ENCODE measurements at places on chromosomes 12 and 14. TPM values are rescaled to one million over a fixed set of nuclear protein-coding genes. Genes with fewer than 3 reads are reported as not detected.

DNA sequence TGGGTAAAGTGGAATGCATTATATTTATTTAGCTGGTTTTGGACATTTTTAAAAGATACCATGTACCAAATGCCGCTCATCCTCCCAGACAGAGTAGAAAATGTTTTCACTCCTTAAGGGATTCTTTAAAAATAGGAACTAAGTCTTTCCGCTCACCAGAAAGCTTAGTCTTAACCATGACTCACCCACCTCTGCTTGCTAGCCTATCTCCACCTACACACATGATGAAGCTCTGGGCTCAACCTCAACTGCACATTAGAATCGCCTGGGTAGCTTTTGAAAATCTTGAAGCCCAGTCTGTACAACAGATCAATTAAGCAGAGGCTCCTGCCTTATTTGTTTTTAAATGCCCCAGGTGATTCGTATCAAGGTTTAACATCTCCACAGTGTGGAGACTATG lies 260.5 kb downstream of the NEDD1 start:
- DNase-seq: no peak

Gene GYS2
- total RNA-seq: 0.16 TPM

Gene RFX4
- total RNA-seq: not detected

DNA sequence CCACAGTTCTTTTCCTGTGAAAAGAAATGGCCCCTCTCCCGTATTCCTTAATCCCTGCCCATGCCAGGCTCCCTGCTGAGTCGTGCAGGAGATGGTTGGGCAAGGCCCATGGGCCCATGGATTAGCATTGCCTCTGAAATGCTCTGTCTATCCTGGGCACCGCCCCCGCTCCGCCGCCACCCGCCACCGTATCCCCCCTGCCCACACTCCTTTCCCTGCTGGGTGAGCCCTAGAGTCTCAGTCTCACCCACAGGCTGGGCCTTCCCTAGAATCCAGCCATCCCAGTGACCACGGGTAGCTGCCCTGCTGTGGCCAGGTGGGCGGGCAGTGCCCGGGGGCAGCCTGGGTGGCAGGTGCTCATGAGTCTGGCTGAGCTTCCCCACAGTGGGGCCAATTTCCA lies 50.6 kb downstream of the TSPAN11 start:
- DNase-seq: no peak

GRCh38 chr12:53725824-53726223 lies 1.4 kb downstream of the CALCOCO1 start:
- DNase-seq: no peak

Gene OR6C74
- not detected for total RNA-seq

DNA sequence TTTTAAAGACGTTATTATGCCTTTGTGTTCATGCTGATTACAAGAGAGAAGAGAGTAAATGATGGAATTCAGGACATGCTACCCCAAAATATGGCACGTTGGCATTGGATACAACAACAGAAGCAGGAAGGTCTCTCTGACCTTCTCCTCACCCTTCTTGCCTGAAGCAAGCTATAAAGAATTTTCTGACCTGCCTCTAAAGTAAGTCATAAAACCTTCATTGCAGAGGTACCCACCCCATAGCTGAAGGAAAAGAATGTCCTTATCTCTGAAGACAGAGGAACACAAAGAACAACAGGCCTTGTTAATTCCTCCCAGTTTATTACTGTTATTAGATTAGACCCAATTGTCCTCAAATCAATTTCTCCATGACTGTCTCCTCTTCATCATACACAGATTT lies 176.2 kb downstream of the FBXL14 start:
- no peak for DNase-seq

DNA sequence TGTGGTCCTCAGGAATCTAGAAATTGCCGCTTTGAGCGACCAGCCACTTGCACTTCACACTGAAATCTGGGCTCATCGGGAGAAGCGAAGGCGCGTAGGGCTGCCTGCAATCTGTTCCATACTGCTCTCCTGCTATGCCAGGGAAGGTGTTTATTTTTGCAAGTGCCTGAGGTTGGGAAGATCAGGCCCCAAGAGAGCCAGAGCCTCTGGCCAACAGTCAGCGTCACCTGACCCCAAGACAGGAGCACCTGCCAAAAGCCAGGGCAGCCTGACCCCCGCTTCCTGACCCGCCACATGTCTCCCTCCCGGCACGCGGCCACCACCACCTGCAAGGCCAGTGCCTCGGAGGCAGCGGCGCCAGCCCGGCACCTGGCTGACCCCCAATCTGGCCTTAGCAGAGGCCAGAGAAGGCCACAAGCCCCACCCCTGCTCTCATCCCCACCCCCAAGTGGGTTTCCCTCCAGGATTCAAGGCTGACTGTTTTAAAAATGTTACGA lies 94.4 kb downstream of the CHGA start:
- no peak for DNase-seq

Gene USP44
- 1.3 TPM for total RNA-seq

DNA sequence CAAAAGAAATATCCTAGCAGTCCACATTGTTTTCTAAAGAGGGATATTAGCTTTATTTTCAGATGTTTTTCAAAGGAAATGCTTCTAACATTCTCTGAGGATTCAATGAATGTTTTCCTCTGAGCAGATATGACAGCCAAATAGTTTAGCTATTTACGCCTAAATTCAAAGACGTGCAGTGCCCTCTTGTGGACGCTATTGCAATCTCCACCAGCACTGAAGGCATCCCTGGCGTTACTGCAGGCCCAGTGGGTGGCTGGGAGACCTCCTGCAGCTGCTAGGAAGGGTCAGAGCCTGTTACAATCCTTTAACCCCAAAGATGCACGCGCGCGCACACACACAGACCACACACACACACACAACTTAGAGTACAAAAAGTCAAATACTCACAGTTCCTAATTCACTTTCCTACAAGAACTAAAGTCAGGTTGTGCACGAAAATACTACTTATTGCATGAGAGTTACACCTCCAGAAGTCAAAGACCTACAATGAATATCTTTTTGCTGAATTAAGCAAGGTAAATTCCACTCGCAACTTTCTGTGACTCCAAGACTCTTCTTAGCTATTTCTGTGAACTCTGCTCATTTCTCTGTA lies 589.3 kb upstream of the TMEM132C start:
- DNase-seq: peak; percentile 72

DNA sequence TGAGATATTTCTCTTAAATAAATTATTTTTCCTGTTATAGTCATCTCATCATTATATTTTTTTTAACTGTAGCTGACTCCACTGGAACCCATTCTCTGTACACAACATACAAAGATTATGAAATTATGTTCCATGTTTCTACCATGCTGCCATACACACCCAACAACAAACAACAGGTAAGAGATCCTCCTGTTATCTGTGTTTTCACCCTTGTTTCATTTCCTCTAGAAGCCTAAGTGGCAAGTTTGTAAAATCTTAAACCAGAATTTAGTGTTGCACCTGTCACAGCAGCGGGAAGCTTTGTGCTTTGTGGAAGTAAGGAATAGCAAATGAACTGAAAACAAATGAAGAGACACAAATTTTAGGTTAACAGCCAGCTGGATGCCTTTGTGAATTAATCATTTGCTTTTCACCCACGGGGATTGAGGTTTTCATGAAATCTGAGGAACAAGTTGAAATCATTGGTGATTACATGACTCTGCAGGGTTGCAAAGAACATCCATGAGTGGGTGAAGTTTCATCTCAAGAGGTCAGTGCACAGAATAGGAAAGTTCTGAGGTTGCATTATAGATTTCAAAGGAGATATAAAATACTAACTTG lies 273.9 kb upstream of the RGS6 start:
- no peak for DNase-seq

Gene CYP46A1
- 2.2 TPM for total RNA-seq

DNA sequence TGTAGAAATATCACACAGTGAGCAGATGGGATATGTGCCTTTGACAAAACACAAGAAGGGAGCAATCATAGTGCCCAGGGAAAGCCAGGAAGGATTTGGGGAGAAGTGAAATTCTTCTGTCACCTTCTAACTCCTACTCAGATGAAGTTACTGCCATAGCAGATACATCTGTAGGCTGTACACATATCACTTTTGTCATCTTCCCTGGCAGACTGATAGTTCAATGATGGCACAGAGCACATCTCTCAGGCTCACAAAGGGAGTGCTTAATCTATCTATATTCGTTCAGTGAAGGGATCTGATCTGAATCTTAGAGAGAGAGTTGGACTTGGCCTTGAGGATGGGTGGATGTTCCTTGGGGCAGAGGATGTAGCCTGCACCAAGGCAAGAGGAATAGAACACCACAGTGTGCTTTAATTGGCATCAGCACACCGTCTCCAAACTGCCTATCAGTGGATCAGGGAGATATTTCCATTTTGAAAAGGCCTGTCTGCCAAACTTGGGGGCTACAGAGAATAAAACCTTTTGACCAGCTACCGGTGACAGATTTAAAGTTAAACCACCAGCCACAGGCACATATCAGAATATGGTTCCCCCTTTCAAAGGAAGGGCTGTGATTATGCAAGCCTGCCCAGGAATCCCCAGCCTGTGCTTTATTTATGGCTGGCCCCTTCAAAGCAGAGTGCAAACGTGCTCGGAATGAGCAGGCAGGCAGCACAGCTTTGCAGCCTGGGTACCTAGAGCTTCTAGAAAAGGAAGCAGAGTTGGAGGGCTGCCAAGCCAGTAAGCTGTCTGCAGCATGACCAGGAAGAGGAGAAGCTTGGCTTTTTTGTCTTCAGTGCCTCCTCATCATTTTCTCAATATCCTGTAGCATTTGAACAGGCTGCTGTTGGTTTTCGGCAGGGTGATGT lies 165.5 kb upstream of the DYRK2 start:
- peak; percentile 85 for DNase-seq

GRCh38 chr12:13740149-13740545 lies 241.3 kb downstream of the GRIN2B start:
- no peak for DNase-seq

- DNase-seq: no peak
Measured at GRCh38 chr12:83808591-83808990, 1104.0 kb downstream of the SLC6A15 start.

Gene SLC8A3
- total RNA-seq: 0.57 TPM

Gene ACOT6
- not detected for total RNA-seq

Data from ureter (tissue), 1 donor.